Gastroesophageal sphincter (tissue), 4 donors: ENCODE measurements at places on chromosomes 2 and 18. TPM values are rescaled to one million over a fixed set of nuclear protein-coding genes. Genes with fewer than 3 reads are reported as not detected.

- no peak for ATAC-seq
Observed at GRCh38 chr2:231914077-231914690, 12.0 kb downstream of the NPPC start.

The SLC30A3 gene
- total RNA-seq, result not detected

GRCh38 chr2:190717764-190718651 is 69.1 kb downstream of the NAB1 start:
- ATAC-seq, result no peak

The L3MBTL4 gene
- 0.46 TPM for total RNA-seq

- no peak for ATAC-seq
Observed at GRCh38 chr18:48393776-48394175, 15.4 kb downstream of the ZBTB7C start.

DNA sequence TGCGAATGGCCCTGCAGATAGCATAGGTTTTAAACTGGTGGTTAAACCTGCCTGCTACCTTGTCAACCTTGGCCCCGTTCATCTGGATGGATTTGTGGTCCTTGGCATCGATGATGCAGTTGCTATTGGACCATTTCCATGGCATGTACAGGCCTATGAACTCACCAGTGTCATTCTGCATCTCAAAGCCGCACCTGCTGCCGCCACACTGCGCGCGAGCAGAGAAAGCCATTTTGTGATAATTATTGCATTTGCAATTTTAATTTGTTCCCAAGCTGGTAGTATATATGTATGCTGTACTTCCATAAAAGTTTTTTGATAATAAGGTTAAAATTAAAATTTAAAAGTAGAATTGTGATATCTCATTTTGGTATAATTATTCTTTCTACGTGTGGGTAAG is 94.8 kb upstream of the UXS1 start:
- ATAC-seq, result no peak

The FSIP2 gene
- 1.1 TPM for total RNA-seq

DNA sequence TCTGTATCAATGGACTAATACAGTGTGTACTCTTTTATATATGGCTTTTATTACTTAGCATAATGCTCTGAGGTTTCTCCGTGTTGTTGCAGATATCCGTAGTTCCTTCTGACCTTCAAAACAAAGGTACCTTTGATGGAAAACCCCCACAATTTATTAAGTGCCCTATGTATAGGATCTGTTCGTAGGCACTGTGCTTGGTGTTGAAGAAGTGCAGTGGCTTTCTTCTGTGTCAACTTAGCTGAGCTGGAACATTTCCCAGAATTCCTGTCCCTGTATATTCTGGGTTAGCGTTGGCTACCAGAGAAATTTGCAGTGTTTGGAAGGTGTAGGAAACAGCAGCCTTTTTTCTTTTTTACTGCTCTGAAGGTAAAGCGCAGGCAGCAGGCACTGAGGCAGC is 56.3 kb upstream of the MSH2 start:
- no peak for ATAC-seq

The ZAP70 gene
- 2.2 TPM for total RNA-seq

GRCh38 chr2:100509066-100509465 is 38.8 kb downstream of the NMS start:
- ATAC-seq, result no peak

The FAM124B gene
- 7.3 TPM for total RNA-seq
